ENCODE measurements at places on chromosomes 4 and X. TPM values are rescaled to one million over a fixed set of nuclear protein-coding genes. Genes with fewer than 3 reads are reported as not detected.

GRCh38 chr4:143402776-143403552 lies 66.3 kb downstream of the GAB1 start:
- H3K36me3 ChIP-seq, result no peaks in the 10 kb centered on the region
- H3K27me3 ChIP-seq, result no peaks in the 10 kb centered on the region
- peaks cover 65% of the 10 kb centered on the region for H3K4me1 ChIP-seq
- H3K27ac ChIP-seq, result peak overlapping the region; percentile 68

DNA sequence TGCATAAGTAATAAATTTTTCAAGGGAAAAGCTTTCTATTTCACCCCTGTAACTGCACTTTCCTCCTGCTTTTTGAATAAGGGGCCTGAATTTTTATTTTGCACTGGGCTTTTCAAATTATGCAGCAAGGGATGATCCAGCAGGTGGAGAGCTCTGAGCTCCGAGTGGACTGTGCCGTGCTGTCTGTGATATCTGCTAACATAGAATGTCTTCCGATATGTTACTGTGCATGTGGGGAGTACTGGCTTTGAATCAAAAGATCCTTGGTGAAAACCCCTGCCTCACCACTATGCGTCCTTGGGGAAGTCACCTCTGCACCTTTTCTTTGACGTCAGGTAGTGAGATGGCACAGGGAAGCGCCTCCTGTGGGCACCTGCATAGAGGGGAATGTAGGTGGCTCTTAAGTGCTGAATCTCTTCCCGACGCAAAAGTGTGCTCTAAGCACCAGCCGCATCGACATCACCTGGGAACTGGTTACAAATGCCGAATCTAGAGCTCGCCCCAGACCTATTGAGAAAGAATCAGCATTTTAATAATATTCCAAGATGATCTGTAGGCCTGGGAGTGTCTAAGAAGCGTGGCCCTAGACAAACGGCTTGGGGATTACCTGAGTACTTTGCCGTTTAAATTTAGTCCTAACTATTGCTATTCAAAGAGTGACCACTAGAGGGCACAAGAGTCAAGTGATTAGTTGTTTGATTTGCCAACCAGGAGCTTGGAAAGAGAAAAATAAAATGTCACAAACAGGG lies 19.2 kb upstream of the WFS1 start:
- no peaks in the 10 kb centered on the region for H3K36me3 ChIP-seq
- H3K27ac ChIP-seq, result no peak overlapping the region

- no peaks in the 10 kb centered on the region for H3K4me1 ChIP-seq
- no peak overlapping the region for H3K4me3 ChIP-seq
- no peak overlapping the region for H3K27ac ChIP-seq
Measured at GRCh38 chr4:78361621-78362120, 189.9 kb upstream of the ANXA3 start.

DNA sequence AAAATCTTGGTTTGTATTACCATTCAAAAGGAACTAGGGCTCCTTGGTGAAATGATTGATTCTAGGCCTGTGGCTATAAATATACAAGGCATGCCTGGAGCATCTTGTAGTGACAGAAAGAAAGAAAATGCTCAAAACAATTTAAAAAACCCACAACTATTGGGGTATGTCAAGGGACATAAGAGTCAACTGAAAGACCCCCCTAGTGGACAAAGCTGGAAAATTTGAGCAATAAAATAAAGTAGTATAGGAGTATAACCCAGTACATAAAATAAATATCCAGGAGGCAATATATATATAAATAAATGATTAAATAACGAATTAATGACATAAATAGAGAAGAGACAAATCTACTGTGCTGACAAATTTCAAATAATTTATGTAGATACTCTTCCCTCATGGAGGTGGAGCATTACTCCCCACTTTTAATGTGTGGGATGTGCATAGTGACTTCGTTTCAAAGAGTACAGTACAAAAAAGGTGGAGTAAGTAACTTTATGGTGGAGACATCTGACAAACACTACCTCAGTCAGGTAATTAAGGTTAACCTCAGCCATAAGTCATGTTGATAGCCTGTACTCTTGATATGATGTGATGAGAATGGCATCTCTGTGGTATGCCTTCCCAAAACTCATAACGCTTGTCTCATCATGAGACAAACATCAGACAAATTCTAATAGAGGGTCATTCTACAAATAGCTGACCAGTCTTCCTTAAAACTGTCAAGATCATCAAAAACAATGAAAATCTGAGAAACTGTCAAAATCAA lies 185.0 kb upstream of the GLRA2 start:
- DNase-seq, result no peak
- H3K27me3 ChIP-seq, result no peaks in the 10 kb centered on the region
- no peaks in the 10 kb centered on the region for H3K4me1 ChIP-seq
- H3K4me3 ChIP-seq, result no peak overlapping the region
- H3K36me3 ChIP-seq, result no peaks in the 10 kb centered on the region

- H3K36me3 ChIP-seq, result no peaks in the 10 kb centered on the region
- no peaks in the 10 kb centered on the region for H3K27me3 ChIP-seq
- no peaks in the 10 kb centered on the region for H3K4me1 ChIP-seq
- no peak overlapping the region for H3K4me3 ChIP-seq
Measured at GRCh38 chr4:186514271-186514950, 41.0 kb downstream of the MTNR1A start.

GRCh38 chrX:13284570-13284969 lies 35.3 kb downstream of the ATXN3L start:
- H3K36me3 ChIP-seq, result no peaks in the 10 kb centered on the region
- H3K27ac ChIP-seq, result no peak overlapping the region
- peaks cover 12% of the 10 kb centered on the region for H3K4me1 ChIP-seq
- H3K27me3 ChIP-seq, result no peaks in the 10 kb centered on the region

- no peak overlapping the region for H3K4me3 ChIP-seq
- H3K27ac ChIP-seq, result no peak overlapping the region
- no peaks in the 10 kb centered on the region for H3K27me3 ChIP-seq
- H3K4me1 ChIP-seq, result no peaks in the 10 kb centered on the region
Measured at GRCh38 chr4:17633600-17633999, 19.2 kb downstream of the MED28 start.

- H3K27ac ChIP-seq, result no peak overlapping the region
- no peaks in the 10 kb centered on the region for H3K36me3 ChIP-seq
- peaks cover 5% of the 10 kb centered on the region for H3K4me1 ChIP-seq
- no peak overlapping the region for H3K4me3 ChIP-seq
- H3K27me3 ChIP-seq, result no peaks in the 10 kb centered on the region
- no peak for DNase-seq
Measured at GRCh38 chr4:147777456-147778091, 45.7 kb downstream of the ARHGAP10 start.

- no peak for DNase-seq
- H3K27me3 ChIP-seq, result no peaks in the 10 kb centered on the region
- H3K4me3 ChIP-seq, result no peak overlapping the region
Measured at GRCh38 chr4:147821555-147821954, 89.7 kb downstream of the ARHGAP10 start.

GRCh38 chrX:124269881-124270280 lies 62.6 kb upstream of the TEX13D start:
- no peaks in the 10 kb centered on the region for H3K36me3 ChIP-seq
- H3K27me3 ChIP-seq, result no peaks in the 10 kb centered on the region
- H3K27ac ChIP-seq, result no peak overlapping the region
- H3K4me3 ChIP-seq, result no peak overlapping the region

DNA sequence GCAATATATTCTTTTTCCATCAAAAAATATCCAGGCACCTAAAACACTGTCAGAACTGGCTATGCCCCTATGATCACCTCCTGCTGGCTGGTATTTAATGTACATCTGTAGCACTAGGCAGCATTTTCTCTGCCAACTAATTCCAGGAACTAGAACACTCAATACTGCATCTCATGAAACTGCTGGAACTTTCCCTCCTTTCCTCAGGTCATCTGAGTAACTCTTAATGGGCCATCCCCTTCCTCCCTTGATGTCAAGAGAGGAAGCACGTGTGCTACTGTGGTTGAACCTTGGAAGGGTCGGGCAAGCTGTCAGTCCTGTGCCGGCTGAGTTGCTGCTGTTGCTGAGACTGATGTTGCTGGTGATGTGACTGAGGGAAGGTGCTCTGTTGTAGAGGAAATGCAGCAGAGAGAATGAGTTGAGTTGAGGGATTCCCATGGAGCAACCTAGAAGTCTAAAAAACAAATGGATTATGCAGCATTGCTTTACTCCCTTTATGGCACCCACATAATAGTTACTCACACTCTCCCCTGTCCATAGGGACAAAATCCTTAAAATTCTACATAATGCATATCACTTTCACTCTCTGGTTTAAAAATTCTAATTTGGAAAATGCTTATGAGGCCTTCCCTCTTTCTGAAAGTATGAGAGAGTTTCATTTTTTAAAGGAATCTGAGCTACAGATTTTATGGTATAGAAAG lies 39.5 kb downstream of the TMEM165 start:
- H3K36me3 ChIP-seq, result peaks cover 22% of the 10 kb centered on the region
- H3K4me1 ChIP-seq, result peaks cover 10% of the 10 kb centered on the region
- H3K27ac ChIP-seq, result no peak overlapping the region
- H3K4me3 ChIP-seq, result no peak overlapping the region
- H3K27me3 ChIP-seq, result no peaks in the 10 kb centered on the region

DNA sequence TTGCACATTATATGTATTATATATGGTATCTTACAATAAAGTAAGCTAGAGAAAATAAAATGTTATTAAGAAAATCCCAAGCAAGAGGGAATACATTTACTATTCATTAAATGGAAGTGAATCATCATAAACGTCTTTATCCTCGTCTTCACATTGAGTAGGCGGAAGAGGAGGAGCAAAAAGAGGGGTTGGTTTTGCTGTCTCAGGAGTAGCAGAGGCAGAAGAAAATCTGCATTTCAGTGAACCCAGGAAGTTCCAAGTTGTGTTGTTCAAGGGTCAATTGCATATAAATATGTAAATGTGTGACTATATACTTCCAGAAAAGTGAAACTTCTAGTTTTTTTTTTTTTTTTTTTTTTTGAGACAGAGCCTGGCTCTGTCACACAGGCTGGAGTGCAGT lies 301.4 kb downstream of the TMA16 start:
- no peaks in the 10 kb centered on the region for H3K27me3 ChIP-seq
- H3K36me3 ChIP-seq, result no peaks in the 10 kb centered on the region
- H3K27ac ChIP-seq, result no peak overlapping the region
- DNase-seq, result no peak
- H3K4me3 ChIP-seq, result no peak overlapping the region
- H3K4me1 ChIP-seq, result no peaks in the 10 kb centered on the region

DNA sequence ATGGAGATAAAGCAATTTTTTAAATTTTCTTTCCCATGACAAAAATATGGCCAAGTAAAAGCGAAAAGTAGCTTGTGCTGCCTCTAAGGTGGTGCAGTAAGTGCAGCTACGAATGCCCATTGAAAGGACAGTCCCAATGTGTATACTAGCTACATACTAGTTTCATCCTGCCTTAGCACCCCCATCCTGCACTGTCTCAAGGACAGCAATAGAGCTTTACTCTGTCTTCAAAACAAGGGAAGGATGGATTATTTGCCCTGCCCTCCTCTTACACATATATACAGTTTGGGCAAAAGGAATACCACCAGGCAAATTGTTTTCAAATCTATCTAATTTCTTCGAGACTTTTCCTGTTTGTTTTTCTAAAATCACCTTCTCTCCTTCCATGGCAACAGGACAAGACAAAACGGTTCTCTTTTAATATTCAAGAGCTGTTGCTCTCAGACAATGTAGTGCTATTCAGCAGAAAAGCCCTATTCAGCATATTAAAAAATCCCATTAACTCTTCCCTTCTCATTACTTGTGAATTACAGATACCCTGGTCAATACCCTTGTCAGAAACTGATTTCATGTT lies 75.1 kb upstream of the SLC7A11 start:
- no peaks in the 10 kb centered on the region for H3K27me3 ChIP-seq
- H3K4me3 ChIP-seq, result no peak overlapping the region
- H3K4me1 ChIP-seq, result no peaks in the 10 kb centered on the region
- no peak overlapping the region for H3K27ac ChIP-seq

DNA sequence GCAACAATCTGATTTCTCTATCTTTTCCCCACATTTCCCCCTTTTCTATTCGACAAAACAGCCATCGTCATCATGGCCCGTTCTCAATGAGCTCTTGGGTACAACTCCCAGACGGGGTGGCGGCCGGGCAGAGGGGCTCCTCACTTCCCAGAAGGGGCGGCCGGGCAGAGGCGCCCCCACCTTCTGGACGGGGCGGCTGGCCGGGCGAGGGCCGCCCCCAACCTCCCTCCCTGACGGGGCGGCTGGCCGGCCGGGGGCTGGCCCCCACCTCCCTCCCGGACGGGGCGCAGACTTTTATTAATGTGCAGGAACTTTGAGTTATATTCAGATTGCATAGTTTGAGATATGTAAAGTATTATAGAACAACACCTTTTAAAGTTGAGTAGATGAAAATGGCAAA lies 64.4 kb upstream of the HPGD start:
- H3K4me1 ChIP-seq, result no peaks in the 10 kb centered on the region
- H3K4me3 ChIP-seq, result no peak overlapping the region
- no peaks in the 10 kb centered on the region for H3K27me3 ChIP-seq
- DNase-seq, result no peak

DNA sequence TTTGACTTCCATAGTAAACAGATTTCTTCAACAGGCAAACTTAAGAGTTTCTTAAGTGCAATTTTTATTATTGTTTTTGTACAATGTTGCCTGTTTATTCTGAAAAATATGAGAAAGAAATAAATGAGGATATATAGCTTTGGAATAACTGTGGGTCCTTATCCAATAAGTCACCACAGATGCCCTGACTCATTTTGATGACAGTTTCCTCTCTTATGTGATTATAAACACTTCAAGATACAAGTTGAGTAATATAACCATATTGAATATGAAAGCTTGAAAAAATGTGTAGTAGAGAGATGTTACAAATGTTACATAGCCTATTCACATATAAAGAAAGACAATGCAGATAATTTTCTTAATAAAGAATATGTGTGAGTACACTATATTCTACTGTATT lies 931.6 kb downstream of the RAPGEF2 start:
- H3K27me3 ChIP-seq, result no peaks in the 10 kb centered on the region
- no peaks in the 10 kb centered on the region for H3K36me3 ChIP-seq
- no peak overlapping the region for H3K4me3 ChIP-seq
- DNase-seq, result no peak
- H3K27ac ChIP-seq, result no peak overlapping the region

DNA sequence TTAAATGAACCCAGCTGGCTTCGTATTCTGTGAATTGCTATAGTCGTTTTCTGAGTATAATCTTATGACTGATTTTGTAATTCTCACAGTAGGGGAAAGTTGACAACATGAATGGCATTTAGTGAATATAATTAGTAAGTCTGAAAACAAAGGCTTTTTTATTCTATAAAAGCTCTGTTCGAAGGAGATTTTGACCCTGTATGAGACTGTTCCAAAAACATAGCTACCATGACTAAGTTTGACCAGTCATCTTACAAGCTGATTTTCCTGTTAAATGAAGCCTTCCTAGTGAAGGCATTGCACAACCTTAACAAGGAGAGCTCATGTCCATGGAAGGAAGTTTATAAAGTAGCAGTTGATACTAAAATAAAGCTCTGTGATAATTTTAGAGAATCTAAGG lies 242.3 kb downstream of the RPA4 start:
- H3K27ac ChIP-seq, result no peak overlapping the region
- H3K4me3 ChIP-seq, result no peak overlapping the region
- DNase-seq, result no peak
- H3K27me3 ChIP-seq, result no peaks in the 10 kb centered on the region
- H3K36me3 ChIP-seq, result no peaks in the 10 kb centered on the region

- no peak overlapping the region for H3K4me3 ChIP-seq
- no peaks in the 10 kb centered on the region for H3K36me3 ChIP-seq
- H3K27ac ChIP-seq, result no peak overlapping the region
- no peaks in the 10 kb centered on the region for H3K4me1 ChIP-seq
- no peaks in the 10 kb centered on the region for H3K27me3 ChIP-seq
Measured at GRCh38 chr4:77538144-77538543, 67.5 kb upstream of the CXCL13 start.

GRCh38 chrX:134908356-134908755 lies 82.4 kb upstream of the SMIM10 start:
- H3K27ac ChIP-seq, result no peak overlapping the region
- H3K4me3 ChIP-seq, result no peak overlapping the region
- DNase-seq, result no peak
- no peaks in the 10 kb centered on the region for H3K27me3 ChIP-seq

IL21 gene
- 0.20 TPM for total RNA-seq

SERTM2 gene
- 0.58 TPM for total RNA-seq

ARMCX2 gene
- total RNA-seq, result 36.5 TPM

TRIML1 gene
- total RNA-seq, result not detected

TEX11 gene
- 1.2 TPM for total RNA-seq

Measured in spleen (tissue), 13 donors.